ENCODE measurements at places on chromosomes 6 and 20.
A peak's percentile ranks its signal among the peaks of the same experiment; 100 is the strongest.

- DNase-seq = no peak
Measured at GRCh38 chr6:130520221-130520620, 154.4 kb downstream of the TMEM200A start.

DNA sequence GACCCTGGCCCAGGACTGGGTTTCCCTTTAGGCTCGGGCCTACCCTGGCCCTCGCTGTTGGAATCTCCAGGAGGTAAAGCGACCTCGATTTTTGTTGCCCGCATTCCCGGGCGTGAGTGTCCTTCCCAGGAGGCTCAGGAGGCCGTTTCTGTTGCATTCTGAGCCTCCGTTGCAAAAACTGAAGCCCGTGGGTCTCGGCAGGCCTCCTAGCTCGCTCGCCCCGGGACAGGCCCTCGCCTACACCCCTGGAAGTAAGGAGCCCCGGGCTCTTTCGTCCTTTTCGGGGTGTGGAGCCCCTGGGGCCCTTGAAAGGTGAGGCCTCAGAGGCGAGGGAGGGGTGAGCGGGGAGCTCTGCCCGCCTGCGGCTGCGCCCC, 2.3 kb downstream of the NR2E1 start:
- no peak for DNase-seq

GRCh38 chr6:97440590-97441176, 157.7 kb upstream of the MMS22L start:
- DNase-seq = peak; percentile 17

GRCh38 chr6:157984686-157985225, 3.1 kb downstream of the SYNJ2 start:
- no peak for DNase-seq

DNA sequence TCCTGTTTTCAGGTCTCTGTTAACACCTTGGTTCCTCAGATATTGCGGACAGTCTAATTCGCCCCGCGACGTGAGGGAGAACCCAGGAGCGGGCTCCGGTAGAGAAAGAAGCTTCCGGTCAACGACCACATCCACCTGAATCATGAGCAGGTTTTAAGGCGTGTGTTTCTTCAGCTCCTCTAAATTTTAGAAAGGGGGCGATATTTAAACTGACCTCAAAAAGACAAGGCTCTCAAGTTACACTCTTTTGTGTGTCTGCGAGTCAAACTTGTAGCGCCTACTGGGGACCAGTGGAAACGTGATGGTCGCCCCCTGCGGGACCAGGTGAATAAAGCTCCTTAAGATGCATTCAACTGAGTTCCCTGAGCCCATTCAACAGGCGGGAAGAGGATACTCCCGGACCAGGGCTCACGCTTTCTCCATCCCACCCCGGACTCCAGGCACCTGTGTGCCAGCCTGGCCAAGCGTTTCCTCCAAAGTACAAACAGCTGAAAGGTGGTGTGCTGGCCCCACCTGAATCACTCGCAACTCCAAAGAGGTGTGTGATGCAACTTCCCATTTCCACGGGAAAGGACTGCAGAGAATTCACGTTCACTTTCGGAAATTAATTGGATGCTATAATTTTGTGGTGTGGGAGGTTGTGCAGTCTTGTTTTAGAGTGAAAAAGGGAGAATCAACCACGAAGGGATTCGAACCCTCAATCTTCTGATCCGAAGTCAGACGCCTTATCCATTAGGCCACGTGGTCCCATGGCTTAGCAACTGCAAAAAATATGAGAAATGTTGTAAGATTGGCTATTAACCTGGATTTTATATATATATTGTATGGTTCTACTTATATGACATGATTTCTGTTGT, 17.0 kb downstream of the GPX5 start:
- peak; percentile 40 for DNase-seq

DNA sequence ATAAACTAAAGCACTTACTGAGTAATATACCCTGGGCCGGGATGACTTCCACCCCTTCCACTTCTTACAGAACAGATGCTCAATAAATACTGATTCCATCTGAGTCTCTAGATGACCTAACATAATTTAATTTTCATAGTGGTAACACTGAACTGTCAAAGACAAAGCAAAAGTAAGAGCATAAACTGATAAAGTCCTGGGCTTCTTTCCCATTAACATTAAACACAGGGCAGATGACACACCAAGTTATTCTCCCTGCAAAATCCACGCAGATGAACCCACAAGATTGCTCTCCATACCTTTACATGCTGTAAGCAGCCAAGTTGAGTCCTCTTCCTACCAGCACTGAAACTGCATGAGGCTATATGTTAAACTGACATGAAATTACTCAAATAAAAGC, 27.1 kb downstream of the AGPAT4 start:
- no peak for DNase-seq

GRCh38 chr20:42191140-42191860, 573.1 kb upstream of the CHD6 start:
- no peak for DNase-seq

GRCh38 chr6:90468080-90468479, 118.8 kb downstream of the MAP3K7 start:
- no peak for DNase-seq

- no peak for DNase-seq
Measured at GRCh38 chr6:108489699-108490098, 71.0 kb upstream of the FOXO3 start.

GRCh38 chr6:17450832-17451231, 57.4 kb downstream of the CAP2 start:
- no peak for DNase-seq

DNA sequence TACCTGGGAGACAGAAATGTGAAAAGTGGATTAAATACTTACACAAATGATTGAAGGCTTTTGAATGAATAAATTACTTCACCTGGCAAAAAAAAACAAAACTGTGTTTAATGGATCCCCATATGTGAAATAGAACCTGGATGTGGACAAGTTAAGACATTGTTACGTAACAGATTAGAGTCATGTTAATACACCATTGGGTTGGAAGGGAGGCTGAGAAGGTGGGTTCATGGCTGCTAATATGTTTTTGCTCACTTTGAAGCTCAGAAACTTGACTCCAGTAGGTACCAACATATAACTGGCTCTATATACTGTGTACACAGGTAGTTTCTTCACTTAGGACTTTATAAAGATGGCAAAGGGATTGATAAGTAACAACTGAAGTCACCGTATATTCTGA, 21.4 kb upstream of the TENT5A start:
- no peak for DNase-seq

DNA sequence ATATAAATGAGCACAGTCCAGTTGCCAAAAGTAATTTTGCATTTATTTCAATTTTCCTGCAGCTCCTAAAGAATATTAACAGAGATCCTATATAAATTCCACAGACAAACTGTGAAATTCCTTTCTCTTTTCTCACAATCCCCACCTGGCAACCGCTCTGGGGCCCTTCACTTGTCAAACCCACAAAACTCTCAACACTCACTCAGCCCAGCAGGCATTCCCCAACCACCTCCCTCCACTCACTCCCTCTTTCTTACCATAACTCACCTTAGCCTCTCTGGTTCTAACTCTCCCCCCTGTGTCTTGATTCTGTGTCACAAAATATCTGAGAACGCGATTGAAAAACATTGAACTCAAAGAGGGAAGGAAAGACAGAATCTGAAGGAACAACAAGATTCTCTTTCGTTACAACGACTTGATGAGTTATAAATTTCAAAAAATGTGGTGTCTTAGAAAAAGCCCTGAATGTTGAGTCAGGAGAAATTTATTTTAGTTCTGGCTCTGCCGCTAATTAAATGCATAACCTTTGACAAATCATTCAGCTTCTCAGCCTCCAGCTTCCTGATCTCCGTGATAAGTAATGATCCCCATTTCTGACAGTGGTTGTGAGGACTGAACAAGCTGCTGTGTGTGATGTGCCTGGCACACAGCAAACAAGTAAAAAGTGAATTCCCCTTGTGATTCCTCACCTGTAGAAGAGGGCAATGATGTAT, 87.9 kb downstream of the UNC5CL start:
- DNase-seq = no peak

GRCh38 chr6:14454473-14454775, 336.9 kb downstream of the CD83 start:
- DNase-seq = no peak

- DNase-seq = no peak
Measured at GRCh38 chr6:104477569-104477968, 382.1 kb downstream of the HACE1 start.

DNA sequence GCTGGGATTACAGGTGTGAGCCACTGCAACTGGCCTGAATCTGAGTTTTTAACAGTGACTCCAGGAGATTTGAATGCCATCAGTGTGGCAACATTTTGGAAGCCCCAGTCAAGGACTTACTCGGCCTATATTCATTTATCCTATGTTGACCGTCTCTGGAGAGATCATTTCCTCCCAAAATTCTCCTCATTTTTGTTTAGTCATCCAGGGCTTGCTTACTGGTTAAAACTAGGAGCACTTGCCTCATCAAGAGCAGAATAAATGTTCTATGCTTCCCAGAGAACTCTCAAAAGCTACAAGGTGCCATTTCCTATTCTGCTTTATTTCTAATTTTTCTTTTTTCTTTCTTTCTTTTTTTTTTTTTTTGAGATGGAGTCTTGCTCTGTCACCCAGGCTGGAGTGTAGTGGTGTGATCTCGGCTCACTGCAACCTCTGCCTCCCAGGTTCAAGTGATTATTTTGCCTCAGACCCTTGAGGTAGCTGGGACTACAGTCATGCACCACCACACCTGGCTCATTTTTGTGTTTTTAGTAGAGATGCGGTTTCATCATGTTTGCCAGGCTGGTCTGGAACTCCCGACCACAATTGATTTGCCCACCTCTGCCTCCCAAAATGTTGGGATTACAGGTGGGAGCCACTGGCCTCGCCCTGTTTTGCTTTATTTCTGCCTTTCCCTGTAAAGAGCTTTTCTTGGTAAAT, 23.4 kb upstream of the TRIM27 start:
- no peak for DNase-seq

GRCh38 chr6:43221046-43221972, 8.0 kb downstream of the DNPH1 start:
- DNase-seq = no peak

- no peak for DNase-seq
Measured at GRCh38 chr6:105487040-105487790, 84.3 kb upstream of the PREP start.

- DNase-seq = peak; percentile 45
Measured at GRCh38 chr6:51495096-51495495, 592.3 kb downstream of the PKHD1 start.

DNA sequence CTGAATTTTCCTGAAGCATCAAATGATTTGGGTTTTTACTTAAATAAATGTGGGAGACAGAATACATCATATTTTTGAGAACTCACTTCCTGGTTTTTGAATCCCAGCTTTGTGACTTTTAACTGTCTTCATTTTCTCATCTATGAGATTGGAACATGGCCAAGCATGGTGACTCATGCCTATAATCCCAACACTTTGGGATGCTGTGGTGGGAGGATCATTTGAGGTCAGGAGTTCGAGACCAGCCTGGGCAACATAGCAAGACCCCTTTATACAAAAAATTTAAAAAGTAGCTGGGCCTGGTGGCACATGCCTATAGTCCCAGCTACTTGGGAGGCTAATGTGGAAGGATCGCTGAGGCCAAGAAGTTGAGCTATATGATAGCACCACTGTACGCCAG, 122.3 kb downstream of the QKI start:
- DNase-seq = no peak

- no peak for DNase-seq
Measured at GRCh38 chr6:10513544-10513943, 7.6 kb upstream of the GCNT2 start.

- DNase-seq = no peak
Measured at GRCh38 chr6:4351520-4352321, 216.3 kb upstream of the ECI2 start.
